Stimulated activated CD8-positive, alpha-beta memory T cell treated with anti-CD3 and anti-CD28 coated beads, Interleukin-7, amount 100 ng/mL, for 24 hours (primary cell): ENCODE measurements at places on chromosomes 5 and 9.

DNA sequence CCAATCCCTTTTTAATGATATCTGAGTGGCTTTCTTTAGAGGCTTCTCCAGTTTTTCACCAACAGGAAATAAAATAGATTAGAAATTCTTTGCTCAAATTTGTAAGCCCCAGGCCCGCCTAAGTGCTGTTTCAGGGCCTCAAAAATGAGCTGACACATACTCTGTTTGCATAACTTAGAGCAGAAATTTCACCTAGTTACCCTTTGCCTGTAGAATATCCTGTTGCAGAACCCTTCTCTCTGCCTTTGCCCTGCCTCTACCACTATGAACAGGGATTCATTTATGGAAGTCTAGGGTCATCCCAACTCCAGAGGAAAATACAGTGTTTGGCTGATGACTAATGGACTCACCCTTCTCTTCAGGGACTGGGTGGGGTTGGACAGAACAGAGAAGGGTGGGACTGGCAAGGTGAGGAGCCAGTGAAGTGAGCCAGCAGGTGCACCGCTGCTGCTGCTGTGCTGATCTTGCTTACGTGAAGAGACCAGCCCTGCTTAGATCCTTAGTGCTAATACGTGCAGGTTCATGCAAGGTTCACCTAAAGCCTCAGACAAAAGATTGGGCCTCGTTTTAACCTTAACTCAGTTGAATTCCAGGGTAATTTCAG lies 22.8 kb downstream of the OSTF1 start:
- no peak for DNase-seq

GRCh38 chr5:179187229-179187678 lies 127.1 kb downstream of the ZNF354C start:
- no peak for DNase-seq

DNA sequence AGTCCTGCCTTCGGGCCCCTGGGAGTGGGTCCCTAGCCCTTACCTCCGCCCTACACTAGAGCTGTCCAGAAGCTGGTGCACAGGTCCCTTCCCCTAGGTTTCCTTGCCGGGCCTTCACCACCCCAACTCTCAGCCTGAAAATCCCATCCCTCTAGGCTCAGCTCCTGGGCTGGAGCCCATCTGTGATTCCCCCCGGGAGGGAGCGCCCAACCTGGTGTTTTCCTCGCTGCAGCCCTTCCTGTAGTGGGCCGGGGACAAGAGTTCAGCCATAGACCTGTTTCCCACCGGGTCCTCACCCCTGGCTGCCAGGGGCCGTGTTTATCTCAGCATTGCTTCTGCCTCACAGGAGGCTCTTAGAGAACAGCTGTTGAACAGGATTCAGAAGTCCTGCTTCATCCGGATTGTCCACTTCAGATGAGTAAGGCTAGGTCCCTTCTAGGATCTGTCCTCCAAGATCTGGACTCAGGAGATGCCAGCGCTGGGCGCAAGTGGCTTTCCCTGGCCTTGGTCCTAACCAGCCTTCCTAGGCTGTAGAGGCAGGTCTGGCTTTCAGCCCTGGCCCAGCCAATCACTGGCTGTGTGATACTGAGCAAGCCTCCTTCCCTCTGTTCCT lies 965 bp downstream of the GLIPR2 start:
- no peak for DNase-seq

DNA sequence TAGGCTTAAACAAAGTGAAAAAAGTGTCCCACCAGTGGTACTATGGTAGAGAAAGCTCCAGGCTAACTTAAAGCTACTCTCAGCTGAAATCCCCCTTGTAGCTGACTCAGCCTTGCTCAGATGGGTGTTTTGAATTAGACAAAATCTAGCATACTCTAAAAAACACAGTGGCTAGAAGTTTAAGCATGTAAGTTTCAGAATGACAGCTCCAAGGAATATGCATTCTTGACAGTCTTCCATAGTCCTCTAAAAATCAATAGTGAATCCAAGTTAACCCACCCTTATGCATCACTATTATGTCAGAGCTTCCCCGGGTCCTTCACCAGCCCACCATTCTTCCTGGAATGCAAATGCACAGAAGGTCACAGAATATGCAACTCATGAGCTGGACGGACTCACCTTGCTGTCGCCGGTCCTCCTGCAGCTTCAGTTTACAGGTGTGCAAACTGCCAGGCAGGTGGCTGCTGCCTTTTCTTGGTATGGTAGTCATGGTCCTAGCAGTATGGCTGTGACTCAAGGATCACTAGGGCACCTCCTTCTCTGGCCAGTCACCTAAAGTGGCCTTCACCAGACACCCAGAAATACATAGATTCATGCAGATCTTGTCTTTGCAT lies 668 bp downstream of the RANBP3L start:
- no peak for DNase-seq

DNA sequence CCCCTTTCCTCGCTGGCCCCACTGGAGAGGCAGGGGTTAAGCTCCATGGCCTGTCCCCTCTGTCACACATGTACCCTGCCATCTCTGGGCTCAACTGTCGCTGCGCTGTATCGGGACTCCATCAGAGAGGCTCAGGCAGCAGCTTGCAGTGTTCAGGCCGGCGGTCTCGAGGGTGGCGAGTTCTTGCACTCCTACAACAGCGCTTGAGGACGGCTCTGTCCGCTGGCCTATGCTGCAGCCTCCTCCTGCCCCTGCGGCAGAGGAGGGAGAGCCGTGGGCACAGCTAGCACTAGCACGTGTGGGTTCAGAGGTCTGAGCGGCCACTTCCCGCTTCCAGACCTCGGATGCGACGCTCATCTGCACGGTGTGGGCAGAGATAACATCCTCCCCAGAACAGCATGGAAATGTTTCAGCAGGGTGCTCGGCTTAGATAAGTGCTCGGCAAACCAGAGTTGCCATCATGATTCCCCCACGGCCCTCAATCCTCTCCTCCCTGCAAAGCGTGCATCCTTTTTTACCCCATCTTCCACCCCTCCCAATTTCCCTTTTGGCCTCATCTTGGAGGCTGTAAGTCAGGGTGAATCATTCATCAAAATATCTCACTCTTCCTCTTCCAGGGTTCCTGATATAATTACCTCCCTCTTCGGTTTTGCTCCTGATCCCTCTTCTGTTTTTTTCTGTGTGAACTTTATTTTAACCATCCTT lies 41.9 kb upstream of the FUBP3 start:
- DNase-seq: no peak

DNA sequence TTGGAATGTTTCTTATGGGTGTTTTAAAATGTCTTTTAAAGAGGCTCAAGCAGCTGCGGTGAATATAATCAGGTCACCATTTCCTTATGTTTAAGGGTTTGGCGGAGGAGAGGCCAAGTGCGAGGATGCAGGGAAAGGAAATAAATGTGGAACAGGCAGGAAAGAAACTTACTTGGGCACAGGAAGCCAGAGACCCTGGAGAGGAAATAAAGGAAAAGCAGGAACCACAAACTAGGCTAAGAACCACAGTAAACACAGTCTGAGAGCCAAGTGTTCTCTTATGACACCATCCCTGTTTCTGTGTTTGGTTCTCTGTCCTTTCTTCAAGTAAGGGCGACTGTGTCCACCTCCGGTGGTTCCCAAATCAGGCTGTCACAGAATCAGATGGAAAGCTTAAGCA lies 166.5 kb downstream of the C9orf152 start:
- no peak for DNase-seq

DNA sequence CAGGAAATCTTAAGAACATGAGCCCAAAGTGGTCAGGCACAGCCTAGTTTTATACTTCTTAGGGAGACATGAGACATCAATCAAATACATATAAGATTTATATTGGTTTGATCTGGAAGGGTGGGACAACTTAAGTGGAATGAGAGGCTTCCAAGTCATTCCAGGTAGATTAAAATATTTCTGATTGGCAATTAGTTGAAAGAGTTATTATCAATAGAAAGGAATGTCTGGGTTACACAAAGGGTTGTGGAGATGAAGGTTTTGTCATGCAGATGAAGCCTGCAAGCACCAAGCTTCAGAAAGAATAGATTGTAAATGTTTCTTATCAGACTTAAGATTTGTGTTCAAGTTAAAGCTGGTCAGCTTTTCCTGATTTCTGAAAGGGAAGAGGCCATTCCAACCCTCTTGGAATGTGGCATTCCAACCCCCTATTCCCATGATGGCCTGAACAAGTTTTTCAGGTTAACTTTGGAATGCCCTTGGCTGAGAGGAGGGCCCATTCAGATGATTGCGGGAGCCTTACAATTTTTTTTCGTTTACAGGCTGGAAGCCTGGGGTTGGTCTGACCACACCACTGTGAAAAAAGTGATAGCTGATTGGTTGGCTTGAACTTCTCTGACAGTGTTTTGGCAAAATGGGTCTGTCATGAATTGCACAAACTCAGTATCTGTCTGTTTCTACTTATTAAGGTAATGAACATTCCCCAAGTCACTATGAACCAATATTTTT lies 245.6 kb upstream of the RAI14 start:
- DNase-seq: no peak

DNA sequence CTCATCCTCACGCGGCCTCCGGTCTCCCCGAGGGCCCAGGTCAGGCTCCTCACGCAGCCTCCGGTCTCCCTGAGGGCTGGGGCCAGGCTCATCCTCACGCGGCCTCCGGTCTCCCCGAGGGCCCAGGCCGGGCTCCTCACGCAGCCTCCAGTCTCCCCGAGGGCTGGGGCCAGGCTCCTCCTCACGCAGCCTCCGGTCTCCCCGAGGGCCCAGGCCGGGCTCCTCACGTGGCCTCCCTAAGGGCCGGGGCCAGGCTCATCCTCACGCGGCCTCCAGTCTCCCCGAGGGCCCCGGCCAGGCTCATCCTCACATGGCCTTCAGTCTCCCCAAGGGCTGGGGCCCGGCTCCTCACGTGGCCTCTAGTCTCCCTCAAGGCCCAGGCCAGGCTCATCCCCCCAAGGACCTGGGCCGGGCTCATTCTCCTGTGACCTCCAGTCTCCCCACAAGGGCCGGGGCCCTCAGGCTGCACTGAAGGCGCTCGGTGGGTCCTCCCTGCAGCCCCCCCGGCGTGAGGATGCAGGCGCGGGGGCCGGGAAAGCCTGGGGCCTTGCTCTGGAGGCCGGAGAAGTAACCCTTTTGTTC lies 51.2 kb upstream of the FCN2 start:
- no peak for DNase-seq

DNA sequence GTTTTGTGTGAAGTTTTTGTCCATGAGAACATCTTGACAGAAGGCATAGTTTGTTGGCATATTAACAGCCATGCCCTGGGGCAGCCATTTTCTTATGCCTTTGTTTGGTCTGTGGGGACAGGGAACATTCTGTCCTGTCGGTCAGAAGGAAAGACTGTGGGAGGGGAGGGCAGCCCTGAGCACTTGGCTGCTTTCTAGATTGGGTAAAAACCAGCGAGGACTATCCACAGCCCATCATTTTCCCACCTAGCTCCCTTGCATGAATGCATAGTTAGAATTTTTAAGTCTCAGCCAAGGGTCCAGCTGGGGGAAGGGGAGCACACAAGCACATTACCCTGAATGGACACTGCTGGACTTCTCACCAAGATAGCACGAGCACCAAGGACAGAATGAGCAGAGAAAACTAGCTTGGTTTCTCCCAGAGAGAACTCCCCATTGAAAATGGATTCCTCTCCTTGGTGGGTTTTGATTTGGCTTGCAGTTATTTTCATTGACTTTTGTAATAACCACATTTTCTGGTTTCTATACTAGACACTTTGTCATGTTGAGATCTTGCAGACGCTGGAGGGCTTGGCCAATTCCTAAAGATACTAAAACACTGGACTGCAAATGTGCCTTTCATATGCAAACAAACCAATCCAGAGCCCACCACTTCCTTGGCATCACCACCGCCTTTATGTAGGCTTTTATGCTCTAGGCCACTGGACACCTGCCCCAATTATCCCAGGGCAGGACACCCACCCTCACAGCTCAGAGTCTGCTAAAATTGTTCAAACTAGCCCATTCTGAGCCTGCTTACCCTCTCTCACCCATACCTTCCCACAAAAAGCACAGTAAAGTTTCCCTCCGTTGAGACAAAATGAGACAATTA lies 129.9 kb downstream of the BOD1 start:
- no peak for DNase-seq

DNA sequence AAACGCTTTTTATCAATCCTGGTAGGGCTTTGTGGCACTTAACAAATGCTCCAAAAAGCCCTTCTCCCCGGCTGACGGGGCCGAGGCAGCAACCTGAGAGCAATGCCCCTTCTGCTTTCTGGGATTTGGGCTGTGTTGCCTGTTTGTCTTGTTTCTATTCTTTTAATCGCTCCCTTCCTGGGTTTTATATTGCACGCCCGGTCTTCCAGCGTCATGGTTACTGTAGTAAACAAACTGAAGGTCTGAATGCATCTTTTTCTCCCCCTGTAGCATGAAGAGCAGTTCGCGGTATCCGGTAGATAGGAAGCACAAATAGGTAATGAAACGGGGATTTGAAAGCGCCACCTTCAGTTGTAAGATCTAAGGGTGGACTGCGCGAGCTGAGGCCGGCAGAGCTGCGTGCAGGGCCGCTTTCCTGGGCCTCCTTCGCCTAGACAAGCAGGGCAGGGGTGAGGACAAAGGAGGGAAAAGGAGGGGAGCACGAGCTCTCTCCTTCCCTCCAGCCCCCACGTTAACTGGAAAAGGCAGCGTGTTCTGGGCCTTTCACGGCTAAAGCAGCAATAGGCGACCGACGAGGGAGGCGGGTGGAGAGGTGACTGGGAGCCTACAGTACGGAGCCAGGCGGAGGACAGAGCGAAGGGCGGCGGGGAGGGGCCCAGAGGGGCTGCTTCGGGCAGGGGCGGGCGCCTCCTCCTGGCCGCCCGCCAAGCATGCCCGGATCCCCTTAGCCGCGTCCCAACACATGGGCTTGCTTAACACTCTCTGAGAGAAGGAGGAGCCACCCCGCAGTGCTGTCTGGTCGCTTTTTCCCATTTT lies 49.3 kb upstream of the ZNF366 start:
- peak; percentile 4 for DNase-seq

DNA sequence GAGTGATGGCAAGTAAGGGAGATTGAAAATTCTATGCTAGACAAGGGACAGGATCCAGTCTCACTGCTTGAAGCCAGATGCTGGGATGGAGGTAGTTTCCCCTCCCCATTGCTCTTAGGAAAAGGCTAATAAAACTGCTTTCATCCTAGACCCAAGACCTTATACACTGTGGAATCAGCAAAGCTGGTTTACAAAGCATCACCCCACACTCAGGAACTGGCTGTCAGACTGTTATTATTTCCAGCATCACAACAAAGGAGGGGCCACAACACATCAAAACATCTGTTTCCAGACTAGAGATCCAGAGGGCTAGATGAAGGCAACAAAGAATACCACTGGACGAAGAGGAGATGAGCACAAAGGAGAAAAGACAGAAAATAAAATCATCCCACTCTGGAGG lies 364.6 kb upstream of the PTGER4 start:
- no peak for DNase-seq

DNA sequence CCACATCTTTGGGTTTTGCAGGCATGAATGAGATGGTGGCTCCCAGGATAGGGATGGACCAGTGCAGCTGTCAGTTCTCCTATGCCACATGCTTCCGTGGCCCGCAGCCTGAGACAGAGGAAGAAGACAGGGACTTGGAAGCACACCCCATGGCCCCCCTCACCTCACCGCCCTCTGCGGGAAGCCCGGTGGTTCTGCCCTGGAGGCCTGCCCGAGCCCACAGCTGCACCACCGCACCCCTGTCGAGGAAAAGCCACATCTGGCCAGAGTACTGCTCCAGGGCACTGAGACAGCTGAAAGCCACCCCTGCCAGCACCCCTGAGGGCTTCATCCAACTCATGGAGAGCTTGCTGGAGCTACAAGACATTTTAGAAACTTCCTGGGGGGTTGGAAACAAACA lies 7.6 kb upstream of the TRMT10B start:
- DNase-seq: no peak

- DNase-seq: no peak
Observed at GRCh38 chr9:95435074-95435728, 81.6 kb downstream of the PTCH1 start.
